ENCODE measurements at places on chromosomes 3 and 15. TPM values are rescaled to one million over a fixed set of nuclear protein-coding genes. Genes with fewer than 3 reads are reported as not detected.

TYRO3 gene
- total RNA-seq, result 6.6 TPM

UNC13C gene
- total RNA-seq, result 1.6 TPM

LDHAL6B gene
- total RNA-seq, result not detected

NSMCE3 gene
- 10.3 TPM for total RNA-seq

KCNH8 gene
- total RNA-seq, result 1.1 TPM

GXYLT2 gene
- 17.4 TPM for total RNA-seq

LRTM1 gene
- total RNA-seq, result not detected

MLF1 gene
- 5.0 TPM for total RNA-seq

COL6A5 gene
- total RNA-seq, result not detected

CMTM7 gene
- 7.1 TPM for total RNA-seq

- H3K27me3 ChIP-seq, result no peaks in the 10 kb centered on the region
- no peaks in the 10 kb centered on the region for H3K4me1 ChIP-seq
- no peak for DNase-seq
- no peak overlapping the region for H3K4me3 ChIP-seq
- H3K36me3 ChIP-seq, result no peaks in the 10 kb centered on the region
These were observed 13.7 kb downstream of the MAP2K1 start for GRCh38 chr15:66400351-66400774.

- H3K4me3 ChIP-seq, result no peak overlapping the region
- no peak for DNase-seq
- peak overlapping the region; percentile 90 for H3K27ac ChIP-seq
- no peaks in the 10 kb centered on the region for H3K36me3 ChIP-seq
These were observed 128.1 kb upstream of the IL12A start for GRCh38 chr3:159860269-159861116.

DNA sequence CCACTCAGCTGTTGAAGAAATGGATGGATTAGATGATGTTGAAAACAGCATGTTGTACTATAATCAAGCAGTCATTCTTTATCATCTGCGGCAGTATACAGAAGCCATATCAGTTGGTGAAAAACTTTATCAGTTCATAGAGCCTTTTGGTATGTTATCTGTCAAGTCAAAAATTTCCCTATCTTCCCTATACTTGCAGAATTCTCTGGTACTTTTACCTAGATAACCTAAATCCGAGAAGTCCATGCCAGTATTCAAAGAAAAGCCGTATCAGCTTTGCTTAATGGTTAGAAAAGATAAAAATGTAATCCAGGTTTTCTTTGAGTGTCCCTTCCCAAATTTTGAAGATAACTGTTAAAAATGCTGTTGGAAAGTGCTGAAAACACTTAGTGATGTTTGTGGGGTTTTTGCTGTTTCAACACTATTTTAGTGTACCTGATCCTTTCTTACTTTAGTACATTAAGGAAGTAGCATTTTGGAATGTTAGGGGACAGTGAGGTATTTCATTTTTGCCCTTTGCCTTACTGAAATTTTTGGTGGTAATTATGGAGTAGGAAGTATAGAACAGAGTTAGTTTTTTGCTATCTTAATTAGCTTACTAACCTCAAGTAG, 23.8 kb downstream of the CNOT10 start:
- no peak for DNase-seq
- no peaks in the 10 kb centered on the region for H3K27me3 ChIP-seq
- H3K4me3 ChIP-seq, result no peak overlapping the region
- peaks cover 11% of the 10 kb centered on the region for H3K36me3 ChIP-seq
- peaks cover 12% of the 10 kb centered on the region for H3K4me1 ChIP-seq

DNA sequence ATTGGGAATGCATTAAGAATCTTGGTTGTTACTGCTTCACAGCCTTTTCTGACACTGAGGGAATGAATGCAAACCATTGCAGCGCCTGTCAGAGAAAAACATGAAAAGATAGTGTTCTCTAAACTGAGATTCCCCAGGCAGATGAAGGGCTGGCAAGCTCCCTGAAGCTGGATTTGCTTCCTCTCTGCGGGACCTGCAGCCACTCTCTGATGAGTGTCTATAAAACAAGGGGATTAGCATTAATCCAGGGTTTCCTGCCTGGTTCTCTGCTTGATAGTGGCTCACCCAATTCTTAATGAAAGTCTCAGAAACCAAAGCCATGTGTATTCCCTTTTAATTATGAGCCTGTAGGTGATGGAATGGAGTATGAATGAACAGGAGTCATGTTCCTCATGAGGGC, 344.3 kb upstream of the UMPS start:
- H3K27me3 ChIP-seq, result no peaks in the 10 kb centered on the region
- H3K4me3 ChIP-seq, result no peak overlapping the region
- no peaks in the 10 kb centered on the region for H3K36me3 ChIP-seq
- DNase-seq, result no peak
- H3K27ac ChIP-seq, result no peak overlapping the region
- no peaks in the 10 kb centered on the region for H3K4me1 ChIP-seq

GRCh38 chr3:130687327-130687726, 59.3 kb downstream of the PIK3R4 start:
- no peak overlapping the region for H3K4me3 ChIP-seq
- no peaks in the 10 kb centered on the region for H3K4me1 ChIP-seq
- H3K27me3 ChIP-seq, result no peaks in the 10 kb centered on the region
- peaks cover 26% of the 10 kb centered on the region for H3K36me3 ChIP-seq
- DNase-seq, result no peak

GRCh38 chr15:33941279-33942063, 26.8 kb upstream of the CHRM5 start:
- DNase-seq, result no peak
- H3K4me1 ChIP-seq, result no peaks in the 10 kb centered on the region
- no peaks in the 10 kb centered on the region for H3K36me3 ChIP-seq
- H3K27ac ChIP-seq, result no peak overlapping the region
- H3K27me3 ChIP-seq, result no peaks in the 10 kb centered on the region
- H3K4me3 ChIP-seq, result no peak overlapping the region

- DNase-seq, result no peak
- H3K4me1 ChIP-seq, result no peaks in the 10 kb centered on the region
- no peaks in the 10 kb centered on the region for H3K27me3 ChIP-seq
- H3K36me3 ChIP-seq, result no peaks in the 10 kb centered on the region
- no peak overlapping the region for H3K27ac ChIP-seq
These were observed 613.6 kb upstream of the CBLB start for GRCh38 chr3:106482451-106482850.

- no peaks in the 10 kb centered on the region for H3K27me3 ChIP-seq
- no peak overlapping the region for H3K27ac ChIP-seq
- no peak overlapping the region for H3K4me3 ChIP-seq
These were observed 10.7 kb upstream of the RAB43 start for GRCh38 chr3:129132097-129132866.

GRCh38 chr15:69951898-69952555, 145.7 kb downstream of the TLE3 start:
- H3K27me3 ChIP-seq, result no peaks in the 10 kb centered on the region
- DNase-seq, result no peak
- H3K4me3 ChIP-seq, result no peak overlapping the region
- no peaks in the 10 kb centered on the region for H3K36me3 ChIP-seq
- no peaks in the 10 kb centered on the region for H3K4me1 ChIP-seq
- H3K27ac ChIP-seq, result no peak overlapping the region

DNA sequence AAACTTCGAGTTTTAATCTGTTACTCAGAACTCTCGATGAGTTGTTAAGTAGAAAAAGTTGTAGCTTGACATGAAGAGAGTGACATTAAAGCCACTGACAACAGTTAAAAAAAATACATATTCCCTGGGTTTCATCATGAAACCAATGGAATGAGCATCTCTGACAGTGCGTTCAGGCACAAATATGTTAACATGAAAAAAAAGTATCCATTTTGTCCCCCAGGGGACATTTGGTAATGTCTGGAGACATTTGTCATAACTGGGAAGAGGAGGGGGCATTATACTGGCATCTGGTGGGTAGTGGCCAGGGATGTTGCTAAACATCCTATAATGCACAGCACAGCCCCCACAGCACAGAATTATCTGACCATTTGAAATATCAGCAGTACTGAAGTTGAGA, 14.8 kb upstream of the FOXP1 start:
- no peaks in the 10 kb centered on the region for H3K36me3 ChIP-seq
- H3K27ac ChIP-seq, result no peak overlapping the region
- no peaks in the 10 kb centered on the region for H3K27me3 ChIP-seq
- DNase-seq, result no peak
- peaks cover 2% of the 10 kb centered on the region for H3K4me1 ChIP-seq
- no peak overlapping the region for H3K4me3 ChIP-seq

DNA sequence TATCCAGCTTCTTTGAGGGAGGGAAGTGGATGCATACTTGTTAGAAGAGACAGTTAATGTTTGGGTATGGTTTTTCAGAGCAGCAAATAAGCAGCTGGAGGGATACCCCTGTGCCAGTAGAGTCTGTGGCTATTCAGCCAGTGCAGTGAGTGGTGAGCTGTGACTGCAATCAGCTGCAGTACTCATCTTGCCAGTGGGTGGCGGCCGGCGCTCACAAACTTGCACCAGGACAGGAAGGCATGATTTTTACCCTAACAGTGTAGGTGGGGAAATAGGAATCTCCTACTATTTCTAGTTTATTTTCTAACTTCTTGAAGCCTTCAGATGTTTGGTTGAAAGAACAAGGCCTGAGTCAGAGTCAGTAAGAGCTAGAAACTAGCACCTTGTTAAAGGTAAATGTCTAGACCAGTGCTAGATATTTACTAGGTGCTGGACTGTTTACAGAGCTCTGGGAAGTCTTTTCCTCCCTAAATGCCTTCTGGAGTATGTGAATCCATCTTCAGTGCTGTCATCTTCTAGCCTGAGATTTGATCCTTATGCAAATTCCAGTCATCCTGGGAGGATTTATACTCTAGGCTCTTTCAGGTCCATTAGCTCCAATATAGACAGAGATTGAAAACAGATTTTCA, 23.6 kb downstream of the TIMP4 start:
- H3K36me3 ChIP-seq, result no peaks in the 10 kb centered on the region
- peak; percentile 84 for DNase-seq
- no peak overlapping the region for H3K4me3 ChIP-seq
- H3K27me3 ChIP-seq, result peaks cover 12% of the 10 kb centered on the region
- no peaks in the 10 kb centered on the region for H3K4me1 ChIP-seq

- no peak overlapping the region for H3K4me3 ChIP-seq
- no peak for DNase-seq
- H3K27ac ChIP-seq, result no peak overlapping the region
- no peaks in the 10 kb centered on the region for H3K4me1 ChIP-seq
- no peaks in the 10 kb centered on the region for H3K27me3 ChIP-seq
These were observed 286.8 kb upstream of the THRB start for GRCh38 chr3:24781454-24781853.

DNA sequence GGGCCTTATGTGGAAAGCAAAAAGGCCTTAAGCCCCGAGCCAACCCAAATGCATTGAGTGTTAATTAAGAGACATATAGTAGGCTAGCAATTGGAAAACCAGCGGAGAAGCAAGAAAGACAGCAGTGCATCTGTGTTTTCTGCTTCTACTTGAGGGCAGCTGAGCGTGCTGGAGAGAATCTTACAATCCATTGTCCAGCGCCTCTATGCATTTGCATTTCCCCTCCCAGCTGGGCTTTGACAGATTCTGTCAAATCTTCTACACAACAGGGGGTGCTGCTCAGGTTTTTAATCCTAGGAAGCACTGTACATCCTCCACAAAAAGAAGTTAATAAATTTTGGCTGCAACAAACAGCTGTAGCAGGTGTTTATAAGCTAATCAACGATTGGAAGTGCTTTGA, 23.9 kb downstream of the SSR3 start:
- H3K4me3 ChIP-seq, result no peak overlapping the region
- no peaks in the 10 kb centered on the region for H3K27me3 ChIP-seq
- H3K4me1 ChIP-seq, result no peaks in the 10 kb centered on the region
- H3K27ac ChIP-seq, result peak overlapping the region; percentile 85

DNA sequence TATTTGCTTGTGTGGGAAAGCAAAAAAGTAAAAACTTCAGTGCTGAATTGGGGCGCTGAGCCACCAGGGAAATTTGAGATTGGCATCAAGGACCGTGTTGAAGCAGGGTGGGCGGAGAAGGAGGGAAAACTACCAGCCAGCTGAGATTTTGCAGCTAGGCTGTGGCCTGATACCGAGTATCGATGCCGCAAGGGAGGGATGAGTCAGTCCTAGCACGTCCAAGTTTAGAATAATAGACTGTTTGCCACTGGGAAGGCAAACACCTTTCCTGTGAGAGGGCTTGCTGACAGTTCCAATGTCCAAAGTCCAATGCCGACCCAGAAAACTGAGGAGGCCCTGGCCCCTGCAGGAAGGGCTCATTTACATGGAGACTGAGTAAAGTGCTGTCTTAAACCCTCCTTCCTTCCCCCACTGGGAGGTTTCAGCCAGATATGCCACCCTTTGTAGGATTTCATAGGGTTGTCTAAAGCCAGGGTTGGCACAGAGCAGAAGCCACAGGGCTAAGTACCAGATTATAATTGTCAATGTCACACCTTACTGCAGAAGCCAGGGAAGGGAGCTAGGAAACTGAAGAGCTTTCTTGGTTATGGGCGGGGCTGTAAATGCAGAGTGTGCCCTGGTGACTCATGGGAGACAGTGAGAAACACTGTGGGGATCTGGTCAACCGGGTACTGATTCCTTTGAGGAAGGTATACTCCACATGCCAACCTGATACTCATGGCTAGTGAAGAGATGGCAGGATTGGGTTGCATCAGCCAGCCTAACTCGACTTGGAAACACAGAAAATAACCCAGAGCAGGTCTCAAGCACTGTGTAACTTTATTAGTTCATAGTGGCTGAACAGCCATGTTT, 28.4 kb upstream of the PIK3CB start:
- H3K27ac ChIP-seq, result peak overlapping the region; percentile 9
- H3K36me3 ChIP-seq, result no peaks in the 10 kb centered on the region
- no peak for DNase-seq
- H3K4me3 ChIP-seq, result no peak overlapping the region
- peaks cover 11% of the 10 kb centered on the region for H3K4me1 ChIP-seq

- peak; percentile 70 for DNase-seq
- H3K4me3 ChIP-seq, result no peak overlapping the region
- H3K27ac ChIP-seq, result no peak overlapping the region
- H3K36me3 ChIP-seq, result no peaks in the 10 kb centered on the region
- no peaks in the 10 kb centered on the region for H3K27me3 ChIP-seq
These were observed 264.6 kb downstream of the RORA start for GRCh38 chr15:60964527-60964926.
